ENCODE measurements at places on chromosomes 7 and 10.

DNA sequence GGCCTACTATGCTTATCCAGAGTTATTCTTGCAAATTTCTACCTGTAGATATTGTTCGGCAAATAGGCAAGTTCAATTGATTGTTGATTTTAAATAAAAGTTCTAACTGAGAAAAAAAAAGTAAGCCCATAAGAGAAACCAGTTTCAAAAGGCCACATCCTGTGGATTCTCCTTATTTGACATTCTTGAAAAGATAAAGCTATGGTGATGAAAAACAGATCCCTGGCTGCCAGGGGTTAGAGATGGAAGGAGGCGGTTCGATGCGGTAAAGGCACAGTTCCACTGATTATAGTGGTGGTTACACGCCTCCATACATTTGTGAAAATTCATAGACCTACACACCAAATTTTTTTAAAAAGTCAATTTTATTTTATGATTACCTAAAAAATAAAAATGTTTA is 347.8 kb downstream of the KCNMA1 start:
- peak overlapping the region; percentile 94 for H3K27ac ChIP-seq
- no peak overlapping the region for H3K4me3 ChIP-seq
- peaks cover 56% of the 10 kb centered on the region for H3K4me1 ChIP-seq
- peak; percentile 17 for DNase-seq

GRCh38 chr10:112098682-112099081 is 84.9 kb downstream of the GPAM start:
- H3K27me3 ChIP-seq = no peaks in the 10 kb centered on the region
- no peak overlapping the region for H3K4me3 ChIP-seq
- no peaks in the 10 kb centered on the region for H3K36me3 ChIP-seq
- DNase-seq = no peak

DNA sequence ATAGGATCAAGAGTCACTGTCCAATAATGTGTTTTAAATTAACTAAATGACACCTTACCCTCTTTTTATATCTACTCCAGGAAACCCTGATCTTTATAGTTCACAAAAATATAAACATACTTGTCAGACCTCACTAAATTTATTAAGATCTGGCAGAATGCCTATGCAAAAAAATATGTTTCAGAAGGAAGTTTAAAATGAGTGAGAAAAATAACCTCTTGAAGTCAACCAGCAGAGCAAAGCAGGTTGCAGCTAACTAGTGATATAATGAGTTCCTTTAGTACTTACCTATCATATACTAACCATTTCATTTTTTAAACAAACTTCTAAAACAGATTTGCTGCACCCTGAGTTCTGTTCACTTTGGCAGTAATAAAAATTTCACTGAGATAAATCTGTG is 14.0 kb upstream of the HGF start:
- no peaks in the 10 kb centered on the region for H3K36me3 ChIP-seq
- no peaks in the 10 kb centered on the region for H3K4me1 ChIP-seq
- no peak overlapping the region for H3K4me3 ChIP-seq
- DNase-seq = no peak

- H3K4me1 ChIP-seq = peaks cover 29% of the 10 kb centered on the region
- no peaks in the 10 kb centered on the region for H3K36me3 ChIP-seq
- DNase-seq = no peak
- H3K4me3 ChIP-seq = no peak overlapping the region
- H3K27me3 ChIP-seq = no peaks in the 10 kb centered on the region
These were observed 122.3 kb downstream of the SGMS1 start for GRCh38 chr10:50501478-50501877.

GRCh38 chr10:133079836-133080682 is 7.7 kb upstream of the ADGRA1 start:
- H3K27me3 ChIP-seq = peaks cover 20% of the 10 kb centered on the region
- DNase-seq = no peak
- no peaks in the 10 kb centered on the region for H3K4me1 ChIP-seq
- H3K36me3 ChIP-seq = no peaks in the 10 kb centered on the region

DNA sequence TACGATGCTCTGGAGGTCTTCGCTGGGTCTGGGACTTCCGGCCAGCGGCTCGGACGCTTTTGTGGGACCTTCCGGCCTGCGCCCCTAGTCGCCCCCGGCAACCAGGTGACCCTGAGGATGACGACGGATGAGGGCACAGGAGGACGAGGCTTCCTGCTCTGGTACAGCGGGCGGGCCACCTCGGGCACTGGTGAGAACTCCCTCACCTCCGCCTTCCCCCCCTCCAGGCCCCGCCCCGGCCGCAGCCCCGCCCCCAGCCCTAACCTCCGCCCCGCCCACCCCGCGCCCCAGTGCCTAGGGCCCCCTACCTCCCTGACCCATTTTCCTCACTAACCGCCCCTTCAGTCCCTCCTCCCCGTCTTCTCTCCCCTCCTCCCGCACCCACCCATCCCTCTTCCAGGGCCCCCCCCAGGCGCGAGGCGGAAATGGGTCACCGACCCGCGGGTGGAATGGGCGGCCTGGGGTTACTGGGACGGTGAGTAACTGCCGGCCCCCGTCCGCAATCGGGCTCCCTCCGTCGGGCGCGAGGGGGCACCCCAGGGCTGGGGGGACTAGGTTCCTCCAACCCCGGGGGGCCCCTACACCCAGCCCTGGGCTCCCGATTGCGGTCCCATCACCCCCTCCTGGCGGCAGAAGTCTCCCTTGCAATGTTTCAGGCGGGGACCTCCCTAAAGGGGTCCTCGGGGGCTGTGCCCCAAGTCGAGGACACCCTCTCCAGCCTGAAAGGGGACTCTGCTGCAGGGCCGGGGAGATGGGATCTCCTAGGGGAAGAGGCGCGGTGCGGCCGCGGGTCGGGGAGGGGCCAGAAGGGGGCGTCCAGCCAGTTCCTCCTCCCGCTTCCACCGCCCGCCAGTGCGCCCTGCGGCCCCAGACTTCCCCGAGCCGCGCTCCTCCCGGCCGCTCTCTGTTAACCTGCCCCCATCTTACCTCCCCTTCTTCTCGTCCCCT is 2.1 kb downstream of the PCOLCE start:
- H3K27me3 ChIP-seq = no peaks in the 10 kb centered on the region
- peak; percentile 66 for DNase-seq
- peaks cover 31% of the 10 kb centered on the region for H3K4me1 ChIP-seq
- peak overlapping the region; percentile 45 for H3K4me3 ChIP-seq
- peaks cover 30% of the 10 kb centered on the region for H3K36me3 ChIP-seq
- peak overlapping the region; percentile 52 for H3K27ac ChIP-seq

DNA sequence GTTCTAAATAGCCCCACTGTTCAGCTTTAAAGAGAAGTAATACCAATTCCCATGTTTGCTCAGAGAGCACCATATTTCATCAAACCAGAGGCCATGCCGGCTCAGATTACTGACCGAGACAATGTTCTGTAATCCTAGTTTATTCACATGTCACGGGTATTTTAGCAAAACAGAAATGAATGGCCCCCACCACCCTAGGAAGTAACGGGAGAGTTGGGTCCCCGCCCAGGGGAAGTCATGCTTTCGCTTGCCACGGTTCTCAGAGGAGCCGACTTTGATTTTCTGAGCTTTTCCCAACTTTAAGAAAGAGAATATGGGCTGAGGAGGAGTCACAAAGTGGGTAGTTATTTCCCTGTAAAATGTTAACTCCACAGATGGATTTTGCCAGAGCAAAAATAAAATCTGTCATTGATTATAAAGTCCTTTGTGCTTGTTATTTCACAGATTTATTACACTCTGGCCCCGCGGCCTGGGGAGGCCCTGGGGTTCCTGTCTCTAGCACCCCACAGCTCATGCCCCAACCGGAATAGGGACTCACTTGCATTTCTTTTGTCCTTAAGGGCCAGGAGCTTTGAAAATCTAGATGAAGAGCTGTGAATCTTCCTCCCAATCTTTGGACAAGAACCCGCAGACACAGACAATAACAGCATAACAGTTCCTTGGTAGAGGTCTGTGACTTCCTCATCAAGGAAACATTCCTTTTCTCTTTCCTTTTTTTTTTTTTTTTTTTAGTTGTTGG is 3.7 kb upstream of the GDF10 start:
- H3K27me3 ChIP-seq = peaks cover 47% of the 10 kb centered on the region
- no peaks in the 10 kb centered on the region for H3K36me3 ChIP-seq
- H3K4me3 ChIP-seq = no peak overlapping the region

GRCh38 chr10:74306227-74306982 is 155.4 kb downstream of the ADK start:
- DNase-seq = no peak
- H3K27me3 ChIP-seq = no peaks in the 10 kb centered on the region
- peaks cover 7% of the 10 kb centered on the region for H3K4me1 ChIP-seq
- no peak overlapping the region for H3K27ac ChIP-seq
- no peak overlapping the region for H3K4me3 ChIP-seq

DNA sequence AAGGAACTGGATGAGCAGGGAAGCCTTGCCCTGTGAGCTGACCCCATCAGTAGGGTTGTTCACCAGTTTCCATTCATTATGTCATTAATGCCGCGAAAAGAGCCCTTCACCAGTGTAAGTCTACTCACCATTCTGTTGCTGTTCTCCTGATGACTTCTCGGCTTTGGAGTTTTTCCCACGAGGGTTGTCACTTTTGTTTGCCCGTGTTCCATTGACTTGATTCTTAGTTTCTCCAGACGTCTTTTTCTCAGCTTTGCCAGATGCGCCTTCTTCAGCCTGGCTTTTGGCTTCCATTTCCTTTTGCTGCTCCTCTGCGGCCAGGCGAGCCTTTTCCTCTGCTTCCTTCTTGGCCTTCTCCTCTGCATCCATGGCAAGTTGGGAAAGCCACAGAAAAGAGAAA is 128.8 kb downstream of the PPP1R17 start:
- no peaks in the 10 kb centered on the region for H3K4me1 ChIP-seq
- no peak overlapping the region for H3K4me3 ChIP-seq
- H3K27me3 ChIP-seq = no peaks in the 10 kb centered on the region
- no peak overlapping the region for H3K27ac ChIP-seq

DNA sequence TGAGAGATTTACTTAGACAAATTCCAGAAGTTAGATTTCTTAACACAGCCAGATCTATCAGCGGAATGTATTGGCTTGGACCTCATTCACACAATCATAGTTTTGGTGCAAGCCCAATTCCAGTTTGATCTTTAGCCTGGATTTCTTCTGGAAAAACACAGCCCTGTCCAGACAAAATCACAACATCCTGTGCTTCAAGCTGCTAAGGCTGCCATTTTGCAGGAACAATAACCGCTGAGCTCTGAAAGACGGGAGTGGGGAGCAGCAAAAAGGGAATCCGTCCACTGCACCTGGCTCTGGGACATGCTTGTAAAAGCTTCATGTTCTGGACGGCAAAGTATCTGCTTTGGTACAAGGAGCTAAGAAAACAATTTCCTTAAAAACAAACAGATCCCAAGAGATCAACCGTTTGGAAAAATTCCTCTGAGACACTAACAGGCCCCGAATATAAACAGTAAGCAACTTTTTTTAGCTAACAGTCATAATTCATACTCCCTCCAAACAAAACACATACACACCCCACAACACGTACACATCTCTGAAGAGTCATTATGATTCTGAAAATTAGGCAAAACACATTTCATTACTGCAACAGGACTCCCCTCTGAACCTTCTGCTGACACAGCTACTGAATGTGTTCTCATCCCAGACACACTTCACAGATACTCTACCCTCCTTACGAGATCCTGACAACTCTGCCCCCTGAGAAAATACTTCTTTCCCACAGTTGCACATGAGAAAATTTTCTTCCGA is 32.4 kb downstream of the ITIH5 start:
- H3K4me3 ChIP-seq = no peak overlapping the region
- no peak overlapping the region for H3K27ac ChIP-seq
- no peak for DNase-seq

DNA sequence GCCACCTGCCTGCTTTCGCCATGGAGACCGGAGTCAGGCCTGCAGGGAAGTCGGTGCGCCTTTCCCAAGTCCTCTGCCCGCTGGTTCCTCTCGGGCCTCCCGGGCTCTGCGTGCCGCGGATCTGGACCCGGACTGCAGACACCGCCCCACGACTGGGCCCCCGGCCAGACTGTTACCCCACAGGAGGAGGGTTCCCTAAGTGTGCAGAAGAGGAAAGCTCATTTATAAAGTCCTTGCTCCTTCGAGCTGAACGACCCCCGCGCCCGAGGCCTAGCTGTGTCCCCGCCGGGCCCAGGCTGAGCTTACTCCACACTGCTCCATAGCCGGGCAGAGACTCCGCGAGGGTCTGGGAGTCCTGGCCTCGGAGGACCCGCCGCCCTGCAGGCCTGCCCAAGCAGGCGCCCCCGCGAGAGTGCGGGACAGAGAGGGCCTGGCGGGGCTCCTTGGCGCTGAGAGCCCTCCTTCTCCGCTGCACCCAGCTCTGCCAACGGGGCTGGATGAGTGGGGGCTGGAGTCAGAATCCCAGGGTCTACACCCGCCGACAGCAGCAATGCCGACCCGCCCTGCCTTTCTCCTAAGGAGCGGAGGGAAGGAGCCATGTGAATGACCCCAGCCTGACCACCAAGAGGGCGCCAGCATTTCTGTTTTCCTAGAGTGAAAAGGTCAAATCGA is 8.3 kb downstream of the EN2 start:
- no peaks in the 10 kb centered on the region for H3K36me3 ChIP-seq
- peaks cover 99% of the 10 kb centered on the region for H3K27me3 ChIP-seq
- H3K4me3 ChIP-seq = no peak overlapping the region
- DNase-seq = no peak
- H3K4me1 ChIP-seq = no peaks in the 10 kb centered on the region

DNA sequence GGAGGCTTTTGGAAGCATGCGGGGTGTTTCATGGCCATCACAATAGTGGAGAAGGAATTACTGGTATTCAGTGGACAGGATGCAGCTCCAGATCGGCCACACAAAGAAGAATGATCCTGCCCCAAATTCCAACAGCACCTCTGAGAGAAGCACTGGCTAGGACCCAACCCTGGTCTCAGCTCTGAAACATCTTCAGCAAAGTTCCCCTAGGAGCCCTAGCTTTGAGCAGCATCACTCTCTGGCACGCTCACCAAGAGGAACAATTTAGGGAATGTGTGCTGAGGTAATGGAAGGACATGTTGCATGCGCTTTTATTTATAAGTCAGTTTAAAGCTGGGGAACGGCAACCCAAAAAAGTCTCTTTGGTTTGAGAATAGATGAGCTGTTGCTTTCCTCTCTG is 5.5 kb upstream of the OPN1SW start:
- no peaks in the 10 kb centered on the region for H3K36me3 ChIP-seq
- H3K27me3 ChIP-seq = no peaks in the 10 kb centered on the region
- H3K27ac ChIP-seq = no peak overlapping the region

DNA sequence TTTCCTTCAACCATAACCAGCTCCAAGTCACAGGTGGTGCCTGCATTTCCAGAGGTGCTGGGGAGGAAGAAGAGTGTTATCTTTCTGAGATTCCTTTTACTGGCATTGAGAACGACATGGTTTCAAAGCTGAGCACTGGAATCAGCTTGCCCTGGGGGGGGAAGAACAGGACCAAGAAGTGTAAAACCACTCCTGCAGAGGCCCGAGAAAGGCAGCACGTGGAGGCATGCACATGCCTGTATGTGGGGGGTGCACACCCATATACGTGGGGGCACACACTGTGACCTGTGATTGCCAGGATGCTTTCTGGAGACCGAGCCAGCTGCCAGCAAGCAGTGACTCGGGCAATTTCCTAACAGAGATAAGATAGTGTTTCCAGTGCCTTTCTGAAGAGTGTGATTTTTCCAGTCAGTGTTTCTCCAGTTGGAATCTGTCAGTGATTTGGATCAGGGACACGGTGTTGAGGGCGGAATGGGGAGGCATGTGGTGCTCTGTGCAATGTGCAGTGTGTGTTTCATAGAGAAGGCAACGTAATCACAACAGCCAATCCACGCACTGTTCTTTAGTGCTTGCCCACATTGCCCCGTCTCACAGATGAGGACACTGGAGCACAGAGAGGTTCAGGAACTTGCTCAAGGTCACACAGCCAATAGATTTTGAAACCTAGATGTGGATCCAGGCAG is 4.2 kb downstream of the LRRC27 start:
- H3K27ac ChIP-seq = no peak overlapping the region
- H3K27me3 ChIP-seq = no peaks in the 10 kb centered on the region
- H3K4me3 ChIP-seq = no peak overlapping the region

Data from SJSA1 (cell line).